ENCODE measurements at places on chromosomes 3 and 15. TPM values are rescaled to one million over a fixed set of nuclear protein-coding genes. Genes with fewer than 3 reads are reported as not detected.

GRCh38 chr3:136250903-136251460, 842 bp downstream of the PCCB start:
- H3K36me3 ChIP-seq: no peaks in the 10 kb centered on the region
- no peaks in the 10 kb centered on the region for H3K27me3 ChIP-seq
- H3K4me1 ChIP-seq: peaks cover 14% of the 10 kb centered on the region

DNA sequence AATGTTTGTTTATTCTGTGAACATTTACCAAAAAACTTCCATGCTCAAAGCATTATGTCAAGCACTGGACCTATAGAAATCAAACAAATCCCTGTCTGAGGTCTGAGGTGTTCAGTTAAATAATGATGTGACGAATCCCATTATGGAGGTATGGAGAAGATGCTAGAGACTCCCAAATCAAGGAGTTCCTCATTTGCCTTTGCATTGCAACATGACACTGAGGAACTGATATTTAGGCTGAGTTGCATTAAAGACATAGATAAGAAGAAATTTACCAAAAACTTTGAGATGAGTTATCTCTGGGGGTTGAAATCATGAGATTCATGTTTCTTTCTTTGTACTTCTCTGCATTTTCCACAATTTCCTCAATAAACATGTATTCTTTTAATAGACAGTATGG, 16.0 kb downstream of the CD200 start:
- no peak overlapping the region for H3K4me3 ChIP-seq
- peaks cover 63% of the 10 kb centered on the region for H3K36me3 ChIP-seq
- H3K27ac ChIP-seq: no peak overlapping the region
- H3K27me3 ChIP-seq: no peaks in the 10 kb centered on the region
- no peak for DNase-seq

GRCh38 chr15:87648278-87648677, 608.3 kb downstream of the NTRK3 start:
- no peaks in the 10 kb centered on the region for H3K4me1 ChIP-seq
- H3K27me3 ChIP-seq: no peaks in the 10 kb centered on the region
- H3K4me3 ChIP-seq: no peak overlapping the region
- no peak overlapping the region for H3K27ac ChIP-seq
- no peak for DNase-seq
- H3K36me3 ChIP-seq: no peaks in the 10 kb centered on the region

SAXO2 gene
- 4.5 TPM for total RNA-seq

GRCh38 chr15:52652286-52652685, 26.9 kb downstream of the ATOSA start:
- H3K4me1 ChIP-seq: peaks cover 2% of the 10 kb centered on the region
- DNase-seq: no peak
- no peaks in the 10 kb centered on the region for H3K36me3 ChIP-seq
- H3K4me3 ChIP-seq: peak overlapping the region; percentile 44

- no peaks in the 10 kb centered on the region for H3K27me3 ChIP-seq
- H3K27ac ChIP-seq: no peak overlapping the region
- DNase-seq: no peak
- no peaks in the 10 kb centered on the region for H3K36me3 ChIP-seq
- H3K4me1 ChIP-seq: peaks cover 12% of the 10 kb centered on the region
Observed at GRCh38 chr3:187777331-187777941, 32.2 kb upstream of the BCL6 start.

GRCh38 chr3:139491027-139491700, 14.8 kb upstream of the RBP2 start:
- no peaks in the 10 kb centered on the region for H3K36me3 ChIP-seq
- H3K27me3 ChIP-seq: no peaks in the 10 kb centered on the region
- H3K4me3 ChIP-seq: no peak overlapping the region
- no peak for DNase-seq
- H3K27ac ChIP-seq: no peak overlapping the region

GRCh38 chr15:59020322-59020721, 32.9 kb downstream of the RNF111 start:
- H3K27ac ChIP-seq: no peak overlapping the region
- no peaks in the 10 kb centered on the region for H3K27me3 ChIP-seq
- no peaks in the 10 kb centered on the region for H3K36me3 ChIP-seq
- no peak for DNase-seq
- no peak overlapping the region for H3K4me3 ChIP-seq

CHRNA3 gene
- 0.64 TPM for total RNA-seq

CHRD gene
- total RNA-seq: 3.2 TPM

TMEM45A gene
- total RNA-seq: 0.80 TPM

SOX14 gene
- not detected for total RNA-seq

DNA sequence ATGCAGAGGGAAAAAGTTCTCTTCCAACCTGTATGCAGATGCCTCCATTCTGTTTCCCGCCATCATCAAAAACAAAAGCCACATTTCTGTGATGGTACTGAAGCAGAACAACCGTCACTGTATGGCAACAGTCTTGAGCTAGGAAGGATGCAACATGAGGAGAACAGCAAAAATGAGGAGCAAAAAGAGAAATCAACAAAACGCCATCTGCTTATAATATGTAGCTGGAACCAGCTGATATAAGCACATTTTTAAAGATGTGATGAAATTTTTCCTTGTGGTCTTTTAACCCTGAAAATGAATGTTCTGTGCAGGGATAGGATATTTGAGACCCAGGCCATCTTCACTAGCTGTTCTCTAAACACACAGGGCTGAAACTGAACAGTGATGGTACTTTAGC, 287.0 kb downstream of the ZIC4 start:
- no peaks in the 10 kb centered on the region for H3K36me3 ChIP-seq
- no peak overlapping the region for H3K4me3 ChIP-seq
- no peaks in the 10 kb centered on the region for H3K4me1 ChIP-seq
- H3K27ac ChIP-seq: no peak overlapping the region
- no peak for DNase-seq

GRCh38 chr3:61730056-61730455, 168.7 kb downstream of the PTPRG start:
- DNase-seq: peak; percentile 4
- H3K4me1 ChIP-seq: peaks cover 36% of the 10 kb centered on the region
- no peaks in the 10 kb centered on the region for H3K27me3 ChIP-seq
- H3K27ac ChIP-seq: no peak overlapping the region
- no peaks in the 10 kb centered on the region for H3K36me3 ChIP-seq
- no peak overlapping the region for H3K4me3 ChIP-seq

WDR93 gene
- total RNA-seq: not detected

UROC1 gene
- not detected for total RNA-seq

DNA sequence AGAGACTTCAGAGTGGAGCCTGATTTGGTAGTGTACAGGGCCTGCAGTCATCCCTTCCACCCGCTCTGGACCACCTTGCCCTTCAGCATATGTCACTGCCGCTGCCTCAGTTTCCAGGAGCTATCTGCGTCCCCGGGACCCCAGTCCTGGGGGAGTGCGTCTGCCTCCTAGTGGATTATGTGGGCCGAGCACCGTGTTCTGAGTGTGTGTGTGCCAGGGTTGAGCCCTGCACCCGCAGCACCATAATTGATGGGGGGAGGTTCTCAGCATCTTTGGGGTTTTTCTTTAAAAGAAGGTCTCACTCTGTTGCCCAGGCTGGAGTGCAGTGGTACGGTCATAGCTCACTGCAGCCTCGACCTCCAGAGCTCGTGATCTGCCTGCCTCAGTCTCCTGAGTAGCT, 33.6 kb downstream of the CD276 start:
- DNase-seq: no peak
- no peaks in the 10 kb centered on the region for H3K4me1 ChIP-seq
- no peaks in the 10 kb centered on the region for H3K27me3 ChIP-seq
- H3K4me3 ChIP-seq: no peak overlapping the region
- H3K27ac ChIP-seq: no peak overlapping the region
- H3K36me3 ChIP-seq: peaks cover 13% of the 10 kb centered on the region

DNA sequence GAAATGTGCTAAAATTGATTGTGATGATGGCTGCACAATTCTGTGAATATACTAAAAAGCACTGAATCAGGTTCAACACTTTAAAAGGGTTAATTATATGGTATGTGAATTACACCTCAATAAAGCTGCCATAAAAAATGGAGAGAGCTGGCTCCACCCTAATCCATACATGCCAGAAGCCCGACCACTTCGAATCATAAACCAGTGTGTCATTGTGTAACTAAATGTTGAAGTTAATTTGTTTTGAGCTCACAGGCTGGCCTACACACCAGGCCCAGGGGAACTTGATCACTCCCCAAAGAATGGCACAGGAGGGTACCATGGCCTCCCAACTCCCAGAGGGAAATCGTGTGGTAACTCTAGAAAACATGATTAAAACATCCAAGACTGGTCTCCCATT, 14.0 kb downstream of the PLCD1 start:
- H3K27ac ChIP-seq: no peak overlapping the region
- H3K4me3 ChIP-seq: no peak overlapping the region
- H3K4me1 ChIP-seq: peaks cover 4% of the 10 kb centered on the region
- H3K27me3 ChIP-seq: no peaks in the 10 kb centered on the region

DNA sequence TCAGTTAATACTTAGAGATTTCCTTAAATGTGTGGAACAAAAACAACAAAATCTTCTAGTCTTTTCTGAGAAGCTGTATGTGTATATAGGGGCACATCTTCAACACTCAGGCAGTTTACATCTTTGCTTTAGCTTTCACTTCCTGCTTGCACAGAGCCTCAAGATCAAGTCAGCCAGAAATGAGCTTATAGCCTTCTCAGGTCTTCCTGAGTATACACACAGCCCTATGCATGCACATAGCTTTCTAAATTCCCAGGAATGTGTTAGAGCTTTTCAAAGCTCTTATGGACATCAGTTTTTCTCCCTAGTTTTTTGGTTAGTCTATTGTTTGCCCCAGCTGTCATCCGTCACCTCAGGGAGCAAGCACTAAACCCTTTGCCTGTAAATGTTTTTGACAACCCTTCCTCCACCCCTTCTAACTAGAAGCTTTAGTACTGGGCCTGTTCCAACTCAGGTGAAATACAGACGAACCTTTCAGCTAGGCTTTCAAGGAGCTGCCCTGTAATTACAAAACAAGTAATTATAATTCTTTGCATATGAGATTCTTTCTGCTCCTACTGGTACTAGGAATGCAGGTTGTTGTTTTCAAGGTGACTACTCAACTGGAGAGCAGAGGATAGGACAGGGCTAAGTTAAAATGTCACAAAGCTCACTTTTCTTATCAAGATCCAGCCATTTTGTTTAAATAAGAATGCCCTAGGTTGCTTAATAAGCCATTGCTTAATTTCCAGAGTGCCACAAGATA, 22.6 kb upstream of the MTMR10 start:
- no peak for DNase-seq
- H3K36me3 ChIP-seq: no peaks in the 10 kb centered on the region
- no peaks in the 10 kb centered on the region for H3K4me1 ChIP-seq
- H3K27me3 ChIP-seq: no peaks in the 10 kb centered on the region
- H3K4me3 ChIP-seq: no peak overlapping the region
- no peak overlapping the region for H3K27ac ChIP-seq

DNA sequence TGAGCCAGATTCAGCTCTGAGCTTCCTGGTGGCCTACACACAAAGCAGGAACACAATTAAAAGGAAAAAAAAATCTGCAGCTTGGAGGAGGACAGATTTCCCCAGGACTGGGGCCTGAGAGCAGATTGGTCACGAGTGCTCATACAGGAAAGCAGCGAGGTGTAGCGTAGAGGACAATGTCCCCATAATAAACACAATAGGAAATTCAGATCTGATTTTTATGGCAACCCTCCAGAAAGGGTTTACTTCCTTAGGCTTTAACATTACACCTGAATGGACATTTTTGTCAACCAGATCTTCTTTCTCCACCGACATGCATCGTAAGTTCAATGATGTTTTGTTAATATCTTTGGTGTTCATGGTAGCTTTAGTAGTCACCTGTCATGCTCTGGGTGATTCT, 23.3 kb downstream of the SLC6A20 start:
- H3K4me3 ChIP-seq: no peak overlapping the region
- no peaks in the 10 kb centered on the region for H3K27me3 ChIP-seq
- H3K4me1 ChIP-seq: peaks cover 7% of the 10 kb centered on the region

GRCh38 chr3:196661400-196661799, 21.9 kb downstream of the NRROS start:
- H3K4me1 ChIP-seq: no peaks in the 10 kb centered on the region
- no peak overlapping the region for H3K4me3 ChIP-seq
- no peak for DNase-seq
- no peak overlapping the region for H3K27ac ChIP-seq
- no peaks in the 10 kb centered on the region for H3K36me3 ChIP-seq

- peak; percentile 35 for DNase-seq
- no peaks in the 10 kb centered on the region for H3K27me3 ChIP-seq
- no peaks in the 10 kb centered on the region for H3K4me1 ChIP-seq
- peak overlapping the region; percentile 20 for H3K27ac ChIP-seq
- H3K36me3 ChIP-seq: no peaks in the 10 kb centered on the region
Observed at GRCh38 chr3:40333416-40333815, 23.9 kb downstream of the EIF1B start.

- no peak overlapping the region for H3K4me3 ChIP-seq
- peak; percentile 32 for DNase-seq
- H3K36me3 ChIP-seq: no peaks in the 10 kb centered on the region
- H3K4me1 ChIP-seq: peaks cover 12% of the 10 kb centered on the region
Observed at GRCh38 chr3:107574650-107575049, 51.9 kb downstream of the BBX start.

GHRL gene
- total RNA-seq: not detected

- no peak for DNase-seq
- no peaks in the 10 kb centered on the region for H3K4me1 ChIP-seq
- no peak overlapping the region for H3K4me3 ChIP-seq
- no peak overlapping the region for H3K27ac ChIP-seq
Observed at GRCh38 chr15:76321171-76321570, 9.9 kb upstream of the ETFA start.

DNA sequence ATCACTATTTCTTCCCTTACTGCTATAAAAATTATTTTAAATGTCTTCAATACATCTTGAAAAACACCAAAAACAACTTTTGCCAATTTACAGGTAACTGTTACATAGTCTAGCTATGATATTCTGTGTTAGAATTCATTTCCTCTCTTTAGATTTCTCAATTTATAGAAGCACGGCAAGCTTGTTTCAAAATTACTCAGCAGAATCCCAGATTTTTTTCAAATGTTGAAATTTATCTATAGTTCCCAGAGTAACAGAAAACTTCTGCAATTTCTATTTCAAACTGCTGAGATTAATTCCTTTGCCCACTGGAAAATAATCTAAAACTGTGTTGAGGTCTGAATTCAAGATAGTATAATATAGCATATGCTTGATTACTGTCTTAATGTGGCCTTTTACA, 41.2 kb downstream of the CCPG1 start:
- H3K36me3 ChIP-seq: no peaks in the 10 kb centered on the region
- no peaks in the 10 kb centered on the region for H3K4me1 ChIP-seq
- H3K27ac ChIP-seq: no peak overlapping the region
- no peaks in the 10 kb centered on the region for H3K27me3 ChIP-seq

DNA sequence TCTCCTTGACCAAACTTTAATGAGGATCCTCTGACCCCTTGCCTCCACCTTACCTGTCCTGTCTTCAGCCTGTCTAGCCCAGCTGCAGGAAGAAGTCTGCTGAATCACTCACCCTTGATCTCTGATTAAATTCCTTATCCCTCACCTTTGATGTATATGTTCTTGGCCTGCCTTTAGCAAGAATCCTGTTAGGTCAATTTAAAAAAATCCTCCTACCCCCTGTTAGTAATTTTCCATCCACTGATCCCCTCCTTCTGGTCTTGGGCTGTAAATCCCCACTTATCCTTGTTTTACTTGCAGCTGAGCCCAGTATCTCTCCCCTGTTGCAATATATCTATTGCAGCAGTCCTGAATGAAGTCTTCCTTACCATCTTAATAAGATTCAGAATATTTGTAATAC, 39.0 kb downstream of the MYH15 start:
- no peak for DNase-seq
- no peaks in the 10 kb centered on the region for H3K4me1 ChIP-seq
- H3K4me3 ChIP-seq: no peak overlapping the region
- H3K27ac ChIP-seq: no peak overlapping the region
- H3K36me3 ChIP-seq: no peaks in the 10 kb centered on the region

GRCh38 chr3:16203031-16203430, 28.6 kb downstream of the GALNT15 start:
- no peaks in the 10 kb centered on the region for H3K36me3 ChIP-seq
- no peak for DNase-seq
- no peaks in the 10 kb centered on the region for H3K27me3 ChIP-seq
